CD4-positive, alpha-beta T cell treated with Interleukin-4 for 4 hours (primary cell): ENCODE measurements at places on chromosomes 4 and X.

GRCh38 chrX:32267796-32268195 lies 943.6 kb downstream of the DMD start:
- no peak for DNase-seq

DNA sequence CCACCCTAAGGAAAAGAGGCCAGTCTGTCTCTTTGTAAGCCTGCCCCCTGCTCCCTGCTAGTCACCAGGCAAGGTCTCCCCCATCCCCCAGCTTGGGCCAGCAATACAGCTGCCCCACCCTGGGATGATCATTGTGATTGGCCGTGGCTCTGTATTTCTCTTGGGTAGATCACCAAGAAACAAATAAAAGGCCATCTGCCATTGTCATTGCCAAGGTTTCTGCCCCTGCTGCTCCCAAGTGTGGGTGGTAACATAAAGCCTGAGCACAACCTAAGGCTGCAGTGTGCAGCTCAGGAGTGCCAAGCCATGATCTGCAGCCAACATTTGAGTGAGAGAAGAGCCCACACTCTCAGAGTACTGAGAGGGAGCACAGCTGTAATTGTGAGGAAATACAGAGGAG lies 241.0 kb upstream of the POF1B start:
- no peak for DNase-seq

GRCh38 chr4:130479020-130479419 lies 1383.1 kb downstream of the C4orf33 start:
- no peak for DNase-seq

DNA sequence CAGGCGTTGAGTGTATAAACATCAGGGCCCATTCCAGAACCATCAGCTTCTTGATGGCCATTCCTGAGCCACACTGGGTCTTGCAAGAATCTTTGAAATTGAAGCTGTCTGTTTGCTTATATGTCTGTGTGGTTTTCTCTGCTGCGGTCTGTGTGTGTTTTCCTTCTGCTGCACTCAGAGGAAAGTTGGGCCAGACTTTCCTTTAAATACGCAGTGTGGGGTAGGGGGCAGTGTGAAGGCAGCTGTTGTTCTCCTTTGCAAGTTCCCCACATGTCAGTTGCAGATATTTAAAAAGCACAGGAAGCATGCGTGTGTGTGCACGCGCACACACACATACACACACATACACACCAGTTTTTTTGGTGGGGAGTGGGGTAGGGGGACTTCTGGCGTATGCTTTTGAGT lies 32.1 kb downstream of the CCKAR start:
- no peak for DNase-seq

GRCh38 chr4:108365551-108365950 lies 196.8 kb upstream of the LEF1 start:
- no peak for DNase-seq

GRCh38 chr4:60805500-60806313 lies 394.4 kb upstream of the ADGRL3 start:
- DNase-seq, result no peak

DNA sequence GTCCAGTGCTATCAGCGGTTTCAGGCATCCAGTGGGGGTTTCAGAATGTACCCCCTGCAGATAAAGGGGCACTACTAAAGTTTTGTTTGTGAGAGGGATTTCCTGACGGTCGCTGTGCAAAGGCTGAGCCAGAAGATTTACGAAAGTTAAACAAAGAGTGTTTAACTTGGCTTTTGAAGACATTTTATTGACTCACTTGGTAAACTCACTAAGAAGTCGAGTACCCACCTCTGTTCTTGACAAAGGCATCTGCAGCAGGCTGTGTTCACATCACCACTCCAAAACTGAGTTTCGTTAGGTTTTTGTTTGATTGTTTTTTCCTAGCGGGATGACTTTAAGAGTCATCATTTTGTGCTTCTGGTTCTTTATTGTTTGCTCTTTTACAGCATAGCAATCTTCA lies 143.9 kb upstream of the TBL1X start:
- DNase-seq, result no peak

DNA sequence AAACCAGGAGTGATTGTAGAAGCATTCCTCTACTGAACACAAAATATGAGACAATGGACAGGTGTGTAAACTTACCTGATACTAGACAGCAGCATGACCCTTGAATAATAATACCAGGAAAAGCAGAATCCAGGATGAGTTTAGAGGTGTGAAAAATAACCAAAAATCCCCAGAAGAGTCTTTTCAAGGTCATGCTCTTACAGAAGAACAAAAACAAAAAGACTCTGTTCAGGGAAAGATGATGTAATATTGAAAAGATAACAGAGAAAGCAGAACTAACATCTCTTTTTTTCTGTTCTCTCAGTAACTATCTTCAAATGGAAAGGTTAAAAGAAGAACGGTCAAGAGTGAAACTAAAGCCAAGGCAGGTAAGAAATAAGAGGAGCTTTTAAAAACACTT lies 14.0 kb upstream of the ARHGAP10 start:
- no peak for DNase-seq

- DNase-seq, result no peak
Observed at GRCh38 chrX:103556963-103557612, 28.2 kb upstream of the TCEAL4 start.

DNA sequence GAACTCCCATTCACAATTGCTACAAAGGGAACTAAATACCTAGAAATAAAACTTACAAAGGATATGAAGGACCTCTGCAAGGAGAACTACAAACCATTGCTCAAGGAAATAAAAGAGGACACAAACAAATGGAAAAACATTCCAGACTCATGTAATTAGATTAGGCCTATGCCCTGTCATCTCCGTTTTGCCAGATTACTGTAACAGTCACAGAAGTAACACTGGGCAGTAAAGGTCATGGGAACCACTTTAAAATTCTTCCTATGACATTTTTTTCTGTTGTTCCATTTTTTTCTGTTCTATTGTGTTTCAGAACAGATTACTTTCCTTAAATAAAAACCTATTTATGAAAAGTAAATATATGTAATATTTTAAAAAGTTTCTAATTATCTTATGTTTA lies 199.4 kb upstream of the CENPE start:
- no peak for DNase-seq

DNA sequence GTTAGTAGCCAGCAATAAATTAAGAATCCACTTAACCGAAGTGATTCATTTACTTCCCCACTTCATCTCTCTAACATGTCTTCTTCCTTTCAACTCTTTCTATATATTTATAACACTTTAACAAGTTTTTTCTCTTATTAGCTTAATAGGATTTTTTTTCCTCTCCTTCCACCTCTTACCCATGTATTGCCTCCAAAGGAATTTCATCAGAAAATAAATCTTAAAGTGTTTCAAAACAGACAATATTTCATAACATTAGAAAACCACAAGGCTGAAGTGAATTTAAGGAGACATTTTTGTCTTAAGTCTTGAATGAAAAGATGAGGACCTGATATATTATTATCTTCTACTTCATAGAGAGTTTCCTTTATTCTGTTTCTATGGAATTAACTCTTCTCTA lies 101.5 kb downstream of the PDGFC start:
- no peak for DNase-seq

DNA sequence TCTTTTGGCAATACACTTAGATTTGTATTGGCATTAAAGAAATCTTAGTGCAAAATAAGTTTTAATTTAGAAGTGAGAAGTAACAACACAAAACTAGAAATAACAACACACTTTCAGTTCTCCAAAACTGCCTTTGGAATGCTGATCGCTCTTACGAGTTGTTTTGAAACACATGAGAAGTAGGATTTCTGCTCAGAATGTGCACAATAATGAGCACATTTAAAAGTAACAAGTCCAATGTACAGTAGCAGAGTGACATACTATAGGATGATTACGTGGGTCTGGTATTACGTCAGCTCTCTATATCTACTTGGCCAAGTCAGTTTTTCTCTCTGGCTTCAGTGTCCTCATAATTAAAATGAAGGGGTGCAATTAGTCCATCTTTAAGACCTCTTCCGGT lies 164.8 kb downstream of the CHM start:
- no peak for DNase-seq

DNA sequence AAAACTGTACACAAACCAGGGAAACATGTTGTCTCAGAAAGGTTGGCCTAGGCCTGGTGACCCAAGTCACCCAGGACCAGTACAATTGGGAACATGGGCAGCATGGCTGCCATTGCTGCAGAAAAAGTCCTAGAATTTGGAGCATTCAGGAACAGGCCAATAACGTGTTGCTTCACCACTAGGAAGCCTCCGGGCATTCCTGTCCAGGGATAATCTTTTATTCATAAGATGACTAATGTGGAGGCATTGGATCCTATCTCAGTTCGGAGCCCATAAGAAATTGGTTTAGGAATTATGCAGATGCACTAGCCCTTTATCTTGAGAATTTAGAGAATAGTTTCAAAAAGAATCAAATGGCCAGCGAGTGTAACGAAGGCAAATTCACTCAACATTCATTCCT lies 242.8 kb upstream of the NDST4 start:
- no peak for DNase-seq

DNA sequence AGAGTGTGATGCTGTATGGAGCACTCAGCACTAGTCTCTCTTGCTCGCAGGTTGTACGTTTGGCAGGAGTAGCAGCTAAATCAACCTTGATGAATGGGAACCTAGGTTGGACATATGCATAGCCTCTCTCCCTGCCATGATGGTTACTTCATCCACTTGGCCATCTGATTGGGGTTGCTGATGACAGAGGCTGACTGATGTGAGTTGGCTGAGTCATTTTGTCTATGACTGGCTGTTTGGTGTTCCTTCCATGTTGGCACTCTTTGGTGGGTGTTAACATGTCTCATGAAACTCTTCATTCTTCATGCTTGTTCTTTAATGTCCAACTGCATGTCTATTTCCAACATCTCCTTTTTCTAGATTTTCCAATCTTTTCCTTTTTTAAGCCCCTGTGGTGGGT lies 31.6 kb upstream of the SPARCL1 start:
- DNase-seq, result no peak

DNA sequence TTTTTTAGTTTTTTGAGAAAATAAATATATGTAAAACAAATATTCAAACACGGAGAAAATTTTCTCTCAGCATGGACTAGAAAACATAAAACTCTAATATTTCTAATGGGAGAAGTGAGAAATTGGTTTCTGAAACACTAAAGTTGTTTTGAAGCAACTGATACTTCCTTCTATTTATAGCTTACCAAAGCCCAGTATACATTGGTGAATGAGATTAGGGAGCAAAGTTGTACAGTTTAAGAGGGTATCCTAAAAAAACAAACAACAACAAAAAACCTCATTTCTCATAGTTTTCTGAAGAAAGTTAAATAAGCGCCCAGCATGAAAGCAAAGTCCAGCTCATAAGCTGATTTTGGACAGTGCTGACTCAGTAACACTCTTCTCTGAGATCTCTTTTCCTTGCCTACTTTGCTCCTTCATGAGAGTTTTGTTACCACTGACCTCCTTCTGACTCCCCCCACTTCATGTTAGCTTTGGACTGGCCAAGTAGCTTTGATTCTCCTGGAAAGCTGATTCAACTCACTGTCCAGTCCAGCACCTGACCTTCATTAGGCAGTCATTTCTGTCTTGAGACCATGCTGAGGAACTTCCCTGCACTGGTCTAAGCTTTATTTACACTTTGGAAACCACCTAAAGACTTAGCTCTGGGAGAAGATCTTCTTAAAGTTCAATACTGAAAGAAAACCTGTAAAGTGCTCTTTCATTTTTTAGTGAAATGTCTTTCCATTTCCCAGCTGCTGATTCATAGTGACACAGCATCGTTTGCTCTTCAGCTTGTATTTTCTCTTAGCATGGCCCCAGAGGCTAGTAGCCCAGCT lies 21.8 kb upstream of the P2RY10 start:
- no peak for DNase-seq

- peak; percentile 31 for DNase-seq
Observed at GRCh38 chr4:174156239-174156826, 127.1 kb downstream of the FBXO8 start.

DNA sequence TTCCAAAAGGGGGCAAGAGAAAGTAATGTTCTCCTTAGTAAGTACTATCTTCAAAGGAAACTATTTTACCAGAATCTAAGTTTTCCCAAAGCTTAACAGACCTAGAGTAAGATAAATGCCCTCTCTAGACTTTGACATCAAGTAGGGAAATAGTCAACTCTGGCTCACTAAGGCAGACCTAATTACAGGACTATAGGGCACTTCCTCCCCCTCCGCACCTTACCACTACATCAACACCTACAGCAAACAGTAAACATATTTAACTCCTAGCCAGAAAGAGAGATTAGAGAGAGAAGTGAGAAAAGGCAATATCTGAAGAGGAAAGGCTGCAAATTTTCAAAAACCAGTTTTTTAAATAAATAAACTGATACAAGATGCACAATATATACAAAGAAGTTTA lies 60.4 kb downstream of the CNOT6L start:
- DNase-seq, result no peak

GRCh38 chrX:82711457-82711856 lies 796.6 kb upstream of the POU3F4 start:
- no peak for DNase-seq

DNA sequence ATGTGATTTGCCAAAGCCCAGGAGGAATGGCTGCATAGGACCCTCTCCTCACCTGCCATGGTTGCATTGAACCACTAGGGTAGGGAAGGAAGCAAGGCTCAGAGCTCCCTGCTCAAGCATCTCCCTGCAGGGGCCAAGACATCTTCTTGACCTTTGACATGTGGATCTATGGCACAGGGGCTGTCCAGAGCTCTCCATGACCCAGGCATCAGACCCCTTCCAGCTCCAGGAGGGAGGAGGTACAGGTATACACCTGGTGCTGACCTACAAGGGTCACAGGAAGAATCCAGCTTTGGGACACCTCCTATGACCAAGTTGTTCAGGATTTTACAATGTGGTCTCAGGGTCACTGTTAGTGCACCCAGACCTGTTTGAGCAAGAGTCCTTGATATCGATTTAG lies 23.2 kb upstream of the ASMTL start:
- no peak for DNase-seq

DNA sequence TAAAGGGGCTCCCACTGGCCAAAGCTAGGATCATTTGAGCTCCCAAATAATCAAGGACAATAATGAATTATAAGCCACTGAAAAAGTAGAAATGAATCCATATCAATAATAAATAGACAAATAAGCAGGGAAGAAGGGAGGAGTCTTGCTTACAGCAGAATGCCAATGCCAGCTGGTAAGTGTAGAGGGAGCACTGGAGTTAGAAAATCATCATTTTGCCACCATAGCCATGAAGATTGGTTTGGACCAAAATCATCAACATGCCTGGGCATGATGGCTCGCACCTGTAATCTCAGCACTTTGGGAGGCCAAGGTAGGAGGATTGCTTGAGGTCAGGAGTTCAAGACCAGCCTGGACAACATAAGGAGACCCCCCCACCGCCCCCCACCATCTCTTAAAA lies 20.4 kb upstream of the SH3KBP1 start:
- no peak for DNase-seq

DNA sequence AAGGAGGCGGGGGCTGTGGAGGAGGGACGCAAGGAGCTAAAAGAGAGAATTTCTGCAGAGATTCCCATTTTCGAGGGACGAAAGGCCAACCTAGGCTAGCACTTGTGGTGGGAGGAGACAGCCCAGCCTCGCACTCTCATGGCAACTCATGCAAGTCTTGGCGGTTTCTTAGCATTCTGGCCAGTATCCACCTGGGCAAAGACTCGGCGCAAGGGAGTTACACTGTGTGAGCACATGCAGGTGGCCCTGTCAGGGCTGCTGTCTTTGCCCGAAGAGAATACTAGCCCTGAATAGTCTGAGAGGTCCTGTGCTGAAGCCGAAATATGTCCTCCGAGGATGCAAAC lies 15.5 kb downstream of the MCF2 start:
- no peak for DNase-seq

GRCh38 chr4:38078590-38079421 lies 118.6 kb downstream of the PTTG2 start:
- DNase-seq, result peak; percentile 27

GRCh38 chr4:97105347-97106099 lies 1037.8 kb downstream of the STPG2 start:
- DNase-seq, result no peak

GRCh38 chrX:12610079-12610478 lies 181.1 kb upstream of the PRPS2 start:
- DNase-seq, result no peak
